ENCODE measurements at places on chromosomes 12 and 14. TPM values are rescaled to one million over a fixed set of nuclear protein-coding genes. Genes with fewer than 3 reads are reported as not detected.
A peak's percentile ranks its signal among the peaks of the same experiment; 100 is the strongest.

Gene BHLHE41
- total RNA-seq, result 64.4 TPM

DNA sequence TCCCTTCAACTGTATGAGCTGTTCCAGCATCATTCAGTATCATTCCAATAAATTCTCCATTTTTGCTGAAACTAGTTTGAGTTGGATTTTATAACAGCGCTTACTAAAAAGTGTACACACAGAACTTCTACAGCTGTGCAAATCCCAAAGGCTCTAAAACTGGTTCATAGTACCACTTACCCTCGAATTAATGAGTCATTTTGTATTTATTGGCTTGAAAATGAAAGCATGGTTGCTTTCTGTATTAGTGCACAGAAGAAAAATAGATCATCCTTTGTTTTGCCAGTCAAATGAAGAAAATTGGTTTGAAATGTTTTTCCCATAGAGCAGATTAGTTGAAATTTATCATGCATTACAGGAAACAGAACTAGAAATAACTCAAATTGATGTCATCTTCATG lies 268.3 kb upstream of the CPNE8 start:
- DNase-seq, result no peak

DNA sequence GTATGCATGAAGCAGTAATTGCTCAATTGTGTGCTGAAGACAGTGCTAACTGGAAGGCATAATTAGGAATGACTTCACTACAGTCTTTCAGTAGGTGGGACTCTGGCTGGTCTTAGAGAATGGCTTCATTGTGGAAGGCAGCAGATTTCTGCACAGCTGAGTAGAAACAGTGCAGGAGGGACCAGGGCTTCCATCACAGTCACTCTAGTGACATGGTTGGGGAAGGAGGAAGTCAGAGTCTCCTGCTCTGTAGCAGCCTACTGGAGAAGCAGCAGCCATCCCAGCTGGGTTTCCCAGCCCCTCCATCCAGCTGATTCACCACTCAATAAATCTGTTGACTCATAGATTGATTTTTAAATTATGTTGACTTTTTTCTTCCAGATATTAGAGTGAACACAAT lies 80.6 kb upstream of the DBX2 start:
- no peak for DNase-seq

Gene ENDOU
- total RNA-seq, result 0.40 TPM

Gene TCL1B
- total RNA-seq, result not detected

- no peak for DNase-seq
Observed at GRCh38 chr14:104595116-104595675, 9.4 kb downstream of the TMEM179 start.

- no peak for DNase-seq
Observed at GRCh38 chr12:42873401-42873800, 283.9 kb upstream of the PRICKLE1 start.

Gene SLC41A2
- total RNA-seq, result 19.3 TPM

Gene PPP1R36
- total RNA-seq, result 2.5 TPM

GRCh38 chr12:13289653-13290289 lies 93.2 kb downstream of the EMP1 start:
- DNase-seq, result no peak

- DNase-seq, result no peak
Observed at GRCh38 chr12:15268309-15268708, 47.1 kb upstream of the RERG start.

Gene TROAP
- 0.58 TPM for total RNA-seq

DNA sequence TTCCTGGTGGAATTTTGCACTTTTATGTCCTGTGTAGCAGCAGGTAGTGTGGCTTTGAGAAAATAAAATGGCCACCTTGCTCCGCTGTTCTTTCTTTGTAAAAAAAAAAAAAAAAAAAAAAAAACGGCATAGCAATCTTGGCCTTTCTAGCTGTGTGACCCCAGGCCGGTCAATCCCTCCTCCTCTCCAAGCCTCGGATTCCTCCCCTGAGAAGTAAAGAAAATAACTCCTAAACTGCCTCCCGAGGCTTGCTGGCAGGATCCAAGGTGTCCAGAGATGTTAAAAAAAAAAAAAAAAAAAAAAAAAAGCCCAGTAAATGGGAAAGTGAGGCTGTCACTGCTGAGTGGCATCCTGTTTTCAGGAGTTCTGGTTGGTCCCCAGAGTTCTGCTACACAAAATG lies 23.9 kb upstream of the MAP1LC3B2 start:
- DNase-seq, result no peak

DNA sequence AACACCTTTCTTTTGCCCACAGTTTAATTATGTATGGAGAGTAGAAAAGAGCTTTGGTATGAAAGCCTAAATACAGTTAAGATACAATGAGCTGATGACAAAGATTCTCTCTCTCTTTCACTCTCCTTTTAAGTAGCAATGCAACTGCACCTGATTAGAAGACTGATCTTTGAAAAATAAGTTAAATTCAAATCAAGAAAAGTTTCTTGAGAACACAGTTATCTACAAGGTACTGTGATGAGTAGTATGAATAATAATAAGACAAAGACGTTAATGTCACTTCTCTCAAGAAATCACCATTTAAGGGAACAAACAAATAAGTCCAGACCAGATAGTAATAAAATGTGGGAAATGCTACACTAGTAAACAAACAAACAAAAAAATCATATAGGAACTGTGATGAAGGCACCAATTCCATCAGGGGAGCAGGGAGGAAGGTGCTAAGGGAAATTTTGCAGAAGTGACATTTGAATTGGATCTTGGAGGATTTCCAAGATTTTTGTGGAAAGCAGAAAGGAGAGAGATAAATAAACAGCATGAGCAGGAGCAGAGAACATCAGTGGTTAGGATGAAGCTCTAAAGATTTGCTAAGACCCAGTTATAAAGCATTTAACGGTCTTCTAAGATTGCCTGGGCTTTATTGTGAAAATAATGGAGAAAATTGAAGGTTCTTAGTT lies 65.2 kb upstream of the STK38L start:
- DNase-seq, result no peak

DNA sequence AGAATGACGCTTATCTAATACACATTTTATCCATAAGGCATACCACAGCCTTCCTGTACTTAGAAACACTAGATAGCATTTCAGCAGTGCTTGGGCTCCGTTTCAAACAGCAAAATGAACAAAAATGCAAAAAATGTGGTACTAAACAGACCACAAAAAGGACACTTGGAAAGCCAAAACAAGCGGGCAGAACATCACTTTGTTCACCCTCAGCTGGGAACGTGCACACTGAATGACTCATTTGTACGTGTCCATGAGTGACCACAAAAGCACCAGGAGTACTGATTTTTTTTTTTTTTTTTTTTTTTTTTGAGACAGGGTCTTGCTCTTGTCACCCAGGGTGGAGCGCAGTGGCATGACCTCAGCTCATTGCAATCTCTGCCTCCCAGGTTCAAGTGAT lies 8.9 kb upstream of the FOXN3 start:
- DNase-seq, result no peak

Gene MIP
- not detected for total RNA-seq

GRCh38 chr14:61145034-61145902 lies 135.9 kb downstream of the TMEM30B start:
- DNase-seq, result no peak

DNA sequence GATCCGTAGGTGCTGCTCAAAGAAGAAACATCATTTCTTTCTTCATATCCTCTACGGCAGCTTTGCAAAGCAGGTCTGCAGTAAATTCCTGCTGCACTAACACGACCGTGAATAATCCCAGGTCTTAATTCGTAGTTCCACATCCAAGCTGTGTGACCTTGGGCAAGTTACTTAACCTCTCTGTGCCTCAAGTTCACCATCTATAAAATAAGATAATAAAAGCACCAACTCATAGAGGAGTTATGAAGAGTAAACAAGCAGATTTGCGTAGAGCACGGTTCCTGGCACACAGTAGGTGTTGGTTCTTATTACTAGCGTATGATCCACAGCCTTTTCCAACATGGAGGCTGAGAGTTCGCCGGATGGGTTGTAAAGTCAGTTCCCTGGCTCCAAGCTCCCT lies 3.6 kb downstream of the NCOR2 start:
- DNase-seq, result no peak

DNA sequence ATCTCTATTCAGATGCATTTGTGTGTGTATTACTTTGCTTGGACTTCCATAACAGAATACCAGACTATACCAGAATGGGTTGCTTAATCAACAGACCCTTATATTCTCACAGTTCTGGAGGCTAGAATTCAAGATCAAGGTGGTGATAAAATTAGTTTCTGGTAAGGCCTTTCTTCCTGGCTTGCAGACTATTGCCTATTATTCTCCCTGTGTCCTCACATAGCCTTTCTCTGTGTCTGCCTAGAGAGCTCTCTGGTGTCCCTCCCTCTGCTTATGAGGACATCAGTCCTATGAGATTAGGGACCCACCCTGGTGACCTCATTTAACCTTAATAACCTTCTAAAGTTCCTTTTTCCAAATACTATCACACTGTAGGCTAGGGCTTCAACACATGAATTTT lies 106.0 kb downstream of the FAR2 start:
- no peak for DNase-seq

DNA sequence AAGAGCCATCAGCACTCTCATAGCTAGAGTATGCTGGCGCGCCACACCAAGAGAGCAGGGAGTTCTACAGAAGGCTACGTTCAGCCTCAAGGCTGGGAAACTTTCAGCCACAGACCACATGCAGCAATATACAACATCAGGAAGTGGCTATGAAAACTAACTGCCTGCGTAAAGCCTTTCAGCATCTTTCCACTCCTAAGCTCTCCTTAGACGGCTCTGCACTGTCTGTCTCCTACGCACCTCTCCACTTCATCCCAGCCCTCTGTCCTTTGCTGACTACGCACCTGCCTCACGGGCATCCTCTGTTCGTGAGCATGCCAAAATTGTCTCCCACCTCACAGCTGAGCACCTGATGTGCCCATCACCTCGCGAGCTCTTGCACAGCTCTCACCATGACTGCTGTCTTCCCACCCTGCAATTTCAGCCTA lies 9.7 kb downstream of the MPHOSPH9 start:
- no peak for DNase-seq

Gene CEP290
- total RNA-seq, result 37.4 TPM

Gene TSPAN19
- total RNA-seq, result 0.58 TPM

Gene BTG1
- 144 TPM for total RNA-seq

GRCh38 chr14:66315548-66315947 lies 170.6 kb upstream of the CCDC196 start:
- DNase-seq, result no peak

- no peak for DNase-seq
Observed at GRCh38 chr12:121801595-121802484, 2.0 kb upstream of the SETD1B start.

GRCh38 chr14:104977681-104978653 lies at the start of gene AHNAK2:
Gene AHNAK2, minus strand, starts transcription at chr14:104978374. Its CDS starts 137 bp downstream, at chr14:104978237.
- peak; percentile 75 for DNase-seq

Gene RDH5
- total RNA-seq, result 23.3 TPM

Gene PLCZ1
- not detected for total RNA-seq

GRCh38 chr12:100699209-100699608 lies 95.4 kb upstream of the ANO4 start:
- DNase-seq, result no peak

Gene ZC3H10
- total RNA-seq, result 9.0 TPM

Gene SDSL
- total RNA-seq, result 1.8 TPM

DNA sequence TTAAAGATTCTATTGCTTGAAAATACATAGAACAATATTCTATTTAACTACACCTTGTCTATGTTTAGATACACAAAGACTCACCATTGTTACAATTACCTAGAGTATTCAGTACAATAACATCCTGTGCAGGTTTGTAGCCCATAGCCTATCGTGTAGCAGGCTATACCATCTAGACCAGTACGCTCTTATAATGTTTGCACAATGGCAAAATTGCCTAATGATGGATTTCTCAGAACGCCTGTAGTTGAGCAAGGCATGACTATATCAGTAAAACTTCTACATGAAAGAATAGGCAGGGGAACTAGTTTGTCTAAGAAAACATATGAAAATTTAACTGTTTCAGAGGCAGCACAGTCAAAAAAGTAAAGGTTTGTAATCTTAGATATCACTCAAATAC lies 375.9 kb downstream of the DAD1 start:
- DNase-seq, result no peak

Gene SLC5A8
- not detected for total RNA-seq

GRCh38 chr12:7060353-7060954 lies at the start of gene C1S:
Gene C1S, plus strand, starts transcription at chr12:7060718. Its CDS starts 1,195 bp downstream, at chr12:7061913.
- peak; percentile 82 for DNase-seq

Gene CBLN3
- total RNA-seq, result 7.0 TPM

GRCh38 chr12:122942637-122943036 lies 23.6 kb downstream of the ABCB9 start:
- DNase-seq, result no peak

DNA sequence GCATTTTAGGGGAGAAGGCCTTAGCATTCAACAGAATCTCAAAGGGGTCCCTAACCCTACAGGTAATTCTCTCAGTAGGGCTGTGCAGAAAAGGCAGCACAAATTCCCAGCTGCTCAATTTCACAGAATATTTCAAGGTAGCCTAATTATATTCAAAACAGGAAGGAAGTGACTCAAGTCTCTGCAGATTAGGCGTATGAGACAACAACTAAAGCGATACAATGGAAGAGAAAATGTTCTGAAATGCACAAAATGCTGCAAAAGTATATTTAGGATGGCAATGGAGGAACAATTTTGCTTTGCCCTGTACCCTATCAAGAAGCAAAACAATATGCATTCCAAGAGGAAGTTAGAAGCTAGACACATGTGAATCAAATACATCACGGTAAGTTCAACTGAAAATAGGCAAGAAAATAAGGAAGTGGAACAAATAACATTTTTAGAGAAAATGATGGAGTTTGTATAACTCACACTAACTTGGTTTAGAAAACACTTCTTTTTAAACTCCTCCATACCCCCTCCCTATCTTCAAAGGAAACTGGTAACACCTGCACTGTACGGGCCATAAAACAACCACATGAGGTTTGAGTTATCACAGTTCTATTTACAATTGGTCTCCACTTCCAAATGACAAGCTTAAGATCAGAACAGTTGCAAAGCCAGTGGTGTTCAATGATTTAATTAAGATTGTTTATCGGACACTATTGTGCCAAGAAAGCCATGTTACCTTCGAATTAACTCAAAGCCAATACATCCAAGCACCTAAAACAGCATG lies 1.6 kb downstream of the GIT2 start:
- DNase-seq, result no peak

DNA sequence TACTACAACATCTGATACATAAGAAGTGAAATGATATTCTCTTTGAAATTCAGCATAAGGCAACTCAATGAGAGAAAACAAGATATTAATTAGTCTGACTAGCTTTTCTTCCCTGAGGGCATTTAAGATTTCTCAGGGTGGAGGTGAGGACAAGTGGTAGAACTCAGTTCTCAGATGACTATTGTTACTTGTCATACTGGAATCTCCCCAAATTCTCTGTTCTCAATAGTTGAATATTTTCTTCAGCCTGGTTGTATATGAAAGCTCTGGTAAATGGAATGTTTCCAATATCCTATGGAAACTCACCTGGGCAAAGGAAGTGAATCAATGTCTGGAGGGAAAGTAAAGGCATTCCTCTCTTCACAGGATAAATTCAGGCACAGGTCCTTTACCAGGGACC lies 18.2 kb upstream of the ITGA5 start:
- DNase-seq, result no peak

GRCh38 chr12:257521-258321 lies 4.9 kb downstream of the SLC6A13 start:
- no peak for DNase-seq

- no peak for DNase-seq
Observed at GRCh38 chr12:130253866-130254265, 83.8 kb upstream of the PIWIL1 start.

GRCh38 chr14:65321370-65321875 lies 91.1 kb upstream of the FUT8 start:
- no peak for DNase-seq
